EH (cell line): ENCODE measurements at places on chromosomes 3 and 15.

- DNase-seq = no peak
These were observed 3.4 kb upstream of the MITF start for GRCh38 chr3:69735893-69736292.

DNA sequence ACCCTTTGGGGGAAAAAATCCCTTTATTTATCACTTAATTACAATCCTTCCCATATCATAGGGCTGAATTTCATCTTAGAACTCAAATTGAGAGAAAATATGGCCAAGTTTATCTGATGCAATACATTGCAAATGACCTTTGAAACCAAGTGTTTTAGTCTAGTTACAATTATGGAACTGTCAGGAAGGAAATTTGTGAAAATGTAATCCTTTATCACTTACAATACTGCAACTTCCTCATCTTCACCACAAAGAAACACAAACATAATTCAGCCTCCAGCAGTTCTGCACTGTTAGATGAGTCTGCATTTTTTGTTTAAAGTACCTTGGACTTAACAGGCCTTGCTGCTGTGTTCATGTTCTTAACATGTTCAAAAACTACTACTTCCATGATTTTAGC is 4.6 kb downstream of the CCPG1 start:
- DNase-seq = peak; percentile 46

DNA sequence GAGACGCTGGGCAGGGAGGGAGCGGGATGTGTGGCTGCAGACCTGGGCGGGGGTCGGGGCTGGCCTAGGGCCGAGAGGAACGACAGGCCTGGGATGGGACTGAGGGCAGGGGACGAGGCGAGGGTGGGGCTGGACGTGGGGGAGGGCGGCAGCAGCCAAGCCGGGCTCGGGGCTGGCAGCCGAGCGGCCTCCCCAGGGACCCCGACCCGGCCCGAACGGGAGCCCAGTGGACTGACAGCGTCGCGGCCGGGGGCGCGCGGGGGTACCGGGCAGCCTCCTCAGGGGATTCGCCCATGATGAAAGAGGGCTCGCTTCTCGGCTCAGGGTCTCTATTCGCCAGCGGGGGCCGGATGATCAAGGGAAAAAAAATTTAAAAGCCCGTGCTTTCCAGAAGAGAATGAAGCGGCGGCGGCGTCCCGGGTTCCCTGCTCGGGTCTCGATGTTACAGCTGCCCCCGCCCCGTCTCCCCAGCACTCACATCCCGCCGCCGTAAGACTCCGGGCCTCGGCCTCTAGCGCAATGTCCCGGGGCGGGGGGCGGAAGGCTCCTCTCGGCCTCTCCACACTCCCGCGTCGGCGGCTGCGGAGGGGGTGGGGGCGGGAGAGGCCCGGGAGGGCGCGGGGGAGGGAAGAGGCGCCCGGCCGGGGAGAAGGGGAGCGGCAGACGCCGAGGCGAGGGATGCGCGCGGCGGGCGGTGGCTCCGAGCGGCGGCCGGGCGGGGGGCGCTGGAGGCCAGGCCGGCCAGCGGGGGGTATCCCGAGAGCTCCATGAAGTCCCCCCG is 4.3 kb downstream of the PTH1R start:
- DNase-seq = peak; percentile 41

GRCh38 chr3:171810629-171811294 is 479 bp upstream of the PLD1 start:
- no peak for DNase-seq

- no peak for DNase-seq
These were observed 659.4 kb upstream of the ADAMTS9 start for GRCh38 chr3:65347166-65347565.

DNA sequence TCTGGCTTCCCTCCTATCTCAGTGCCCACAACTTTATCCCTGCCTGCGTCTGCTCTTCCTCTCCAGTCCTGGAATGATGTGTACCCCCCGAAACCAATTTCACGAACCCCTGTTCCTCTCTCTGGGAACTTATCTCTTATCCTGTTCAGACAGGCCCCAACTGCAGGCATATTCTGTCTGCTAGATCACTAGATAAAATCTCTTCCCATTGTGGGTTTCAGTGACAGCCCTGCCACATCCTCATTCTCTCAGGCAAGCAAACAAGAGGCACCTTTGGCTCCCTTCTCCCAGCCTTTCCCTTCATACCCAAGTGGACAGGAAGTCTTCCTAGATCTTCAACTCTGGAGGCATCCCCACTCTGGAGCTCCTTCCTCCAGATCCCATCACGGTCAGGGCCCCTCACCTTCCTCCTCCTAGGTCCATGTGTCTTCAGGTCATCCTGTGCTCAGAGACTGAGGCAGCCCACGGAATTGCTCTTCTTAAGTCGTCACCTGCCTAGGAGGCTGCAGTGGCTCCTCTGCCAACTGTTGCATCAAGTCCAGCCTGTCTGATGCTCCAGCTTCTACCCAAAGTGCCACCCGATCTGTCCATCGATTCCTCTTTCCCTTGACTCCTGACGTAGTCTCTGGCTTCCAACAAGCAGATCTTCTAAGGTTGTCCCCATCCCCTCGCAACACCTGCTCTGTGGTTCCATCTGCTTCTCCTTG is 190.8 kb downstream of the SLCO3A1 start:
- no peak for DNase-seq

DNA sequence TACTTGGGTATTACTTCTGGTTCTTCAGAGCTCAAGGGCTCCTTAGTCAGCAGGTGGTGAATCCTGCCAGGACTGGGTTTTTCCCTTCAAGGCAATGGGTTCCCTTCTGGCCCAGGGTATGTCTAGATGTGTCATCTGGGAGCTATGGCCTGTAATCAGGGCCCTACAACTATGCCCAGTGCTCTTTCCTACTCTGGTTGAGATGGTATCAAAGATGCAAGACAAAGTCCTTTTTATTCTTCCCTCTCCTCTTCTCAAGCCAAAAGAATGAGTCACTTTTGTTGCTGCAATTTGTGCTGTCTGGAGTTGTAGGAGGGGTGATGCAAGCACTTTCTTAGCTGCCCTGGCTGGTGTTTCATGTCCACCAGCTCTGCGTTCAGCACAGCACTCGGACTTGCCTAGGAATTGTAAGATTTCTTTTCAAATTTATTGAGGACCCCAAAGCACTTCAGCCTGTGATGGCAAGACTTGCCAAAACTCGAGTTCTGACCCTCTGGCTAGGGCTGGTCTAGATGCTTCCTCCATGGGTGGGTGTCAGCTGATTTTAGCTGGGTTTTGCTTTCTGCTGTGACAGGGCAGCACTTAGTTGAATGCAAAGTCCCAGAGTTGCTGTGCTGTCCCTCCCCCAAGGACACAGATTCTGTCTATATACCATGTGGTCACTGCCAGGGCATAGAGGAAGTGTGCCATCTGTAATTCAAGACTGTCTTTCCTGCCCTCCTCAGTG is 129.2 kb upstream of the CBLB start:
- DNase-seq = peak; percentile 95

DNA sequence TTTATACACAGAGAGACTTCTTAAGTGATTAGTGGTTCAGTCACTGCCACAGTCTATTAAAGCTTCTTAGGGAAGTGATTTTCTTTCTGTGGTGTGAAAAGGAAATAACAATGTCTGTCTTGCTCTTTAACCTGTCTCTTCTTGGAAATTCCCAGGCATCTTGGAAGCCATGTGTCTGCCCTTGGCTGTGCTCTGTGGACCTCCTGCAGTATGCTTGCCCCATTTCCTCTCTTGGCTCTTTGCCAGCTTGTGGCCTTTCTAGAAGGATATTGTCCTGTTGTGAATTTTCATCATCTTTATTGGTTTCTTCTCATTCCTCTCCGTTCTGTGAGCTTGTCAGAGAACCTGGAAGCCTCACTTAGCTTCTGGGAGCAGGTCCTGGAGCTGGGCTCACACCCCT is 338.4 kb upstream of the C2CD4B start:
- DNase-seq = peak; percentile 78

- DNase-seq = peak; percentile 84
These were observed 26.4 kb upstream of the ATP8B4 start for GRCh38 chr15:50145451-50145872.

DNA sequence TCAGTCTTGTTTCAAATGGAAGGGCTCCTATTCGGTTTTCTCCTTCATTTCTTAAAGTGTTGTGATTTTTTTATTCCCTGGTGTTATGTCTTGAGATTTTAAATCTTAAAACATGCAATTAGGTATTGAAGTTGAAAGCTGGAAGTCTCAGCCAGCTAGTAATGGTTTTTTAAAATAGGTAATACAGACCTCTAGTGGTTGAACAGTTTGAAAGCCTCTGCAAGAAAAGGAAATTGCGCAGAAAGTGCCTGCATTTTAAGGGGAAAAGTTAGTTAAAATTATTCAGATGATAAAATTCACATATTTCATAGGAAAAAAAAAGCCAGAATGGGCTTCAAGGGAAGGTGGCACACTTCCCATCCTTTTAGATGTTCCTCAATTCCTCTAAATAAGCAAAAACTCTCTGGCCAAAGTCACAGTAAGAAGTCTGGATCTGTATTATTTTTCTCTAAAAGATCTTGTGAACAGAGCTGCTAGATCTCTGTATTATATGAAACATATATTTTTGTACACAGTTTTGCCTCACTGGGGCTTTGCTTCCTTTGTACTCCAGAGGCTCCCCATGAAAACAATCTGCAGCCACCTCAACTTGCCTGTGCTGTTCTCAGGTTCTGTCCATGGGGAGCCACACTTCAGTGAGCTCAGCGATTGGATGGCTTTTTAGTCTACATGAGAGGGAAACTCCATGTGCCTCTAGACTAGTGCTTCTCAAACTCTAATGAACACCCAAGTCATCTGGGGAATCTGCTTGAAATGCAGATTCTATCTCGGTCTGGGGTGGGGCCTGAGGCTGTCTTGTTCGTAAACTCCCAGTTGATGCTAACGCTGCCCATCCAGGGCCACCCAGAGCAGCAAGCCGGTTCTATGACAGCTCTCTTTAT is 21.5 kb downstream of the AGTR1 start:
- DNase-seq = peak; percentile 36
